Psoas muscle (tissue), 8 donors: ENCODE measurements at places on chromosomes 3 and 15. TPM values are rescaled to one million over a fixed set of nuclear protein-coding genes. Genes with fewer than 3 reads are reported as not detected.

The GMNC gene
- 0.29 TPM for total RNA-seq

The ITPKA gene
- 1.3 TPM for total RNA-seq

The AMIGO3 gene
- not detected for total RNA-seq

The FBXL22 gene
- total RNA-seq, result 6.6 TPM

The SLC25A20 gene
- 53.4 TPM for total RNA-seq

The GPR62 gene
- total RNA-seq, result 0.16 TPM

The SLC9C1 gene
- 0.10 TPM for total RNA-seq

The PSMD6 gene
- total RNA-seq, result 180 TPM

The CIP2A gene
- 1.1 TPM for total RNA-seq

The SAMMSON gene
- not detected for total RNA-seq

The NME9 gene
- total RNA-seq, result 1.5 TPM

The ZNF660 gene
- total RNA-seq, result 0.74 TPM

GRCh38 chr3:73405853-73406252 is 218.9 kb downstream of the PDZRN3 start:
- no peaks in the 10 kb centered on the region for H3K27me3 ChIP-seq
- H3K36me3 ChIP-seq, result no peaks in the 10 kb centered on the region
- no peak overlapping the region for H3K4me3 ChIP-seq
- peaks cover 42% of the 10 kb centered on the region for H3K4me1 ChIP-seq
- DNase-seq, result no peak
- no peak overlapping the region for H3K27ac ChIP-seq

GRCh38 chr3:123723522-123724168 is 138.8 kb upstream of the HACD2 start:
- no peaks in the 10 kb centered on the region for H3K27me3 ChIP-seq
- DNase-seq, result no peak
- H3K27ac ChIP-seq, result no peak overlapping the region
- no peaks in the 10 kb centered on the region for H3K36me3 ChIP-seq

DNA sequence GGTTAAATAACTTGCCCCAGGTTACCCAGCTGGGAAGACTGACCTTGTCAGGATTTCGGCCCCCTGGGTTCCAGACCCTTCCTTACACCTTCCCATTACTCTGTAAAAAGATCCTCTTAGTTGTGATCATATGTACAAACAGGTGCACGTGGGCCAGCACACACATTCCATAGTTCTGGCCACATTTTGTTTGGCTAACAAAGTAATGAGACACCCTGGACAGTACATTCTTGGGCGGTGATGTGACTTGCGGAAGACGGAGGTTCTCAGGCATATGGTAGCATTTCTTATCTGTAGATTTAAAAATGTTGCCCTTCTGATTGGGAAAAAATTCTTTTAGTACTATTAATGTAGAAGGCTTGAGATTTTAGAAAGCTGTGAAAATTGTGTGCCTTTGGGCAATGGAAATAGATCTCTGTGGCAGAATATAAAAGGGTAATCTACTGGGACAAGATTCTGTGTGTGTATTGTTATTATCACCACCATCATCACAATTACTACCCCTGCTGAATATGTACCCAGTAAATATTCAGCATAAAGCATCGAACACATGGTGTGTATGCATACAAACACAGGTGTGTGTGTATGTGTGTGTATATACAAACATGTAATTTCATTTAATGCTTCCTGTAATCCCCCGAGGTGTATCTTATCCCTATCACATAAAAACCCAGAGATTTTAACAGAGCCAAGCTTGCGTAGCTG is 205.4 kb upstream of the UBE2E1 start:
- H3K27ac ChIP-seq, result peak overlapping the region; percentile 43
- H3K27me3 ChIP-seq, result no peaks in the 10 kb centered on the region
- no peaks in the 10 kb centered on the region for H3K36me3 ChIP-seq
- no peak for DNase-seq

GRCh38 chr3:23615068-23615467 is 190.7 kb upstream of the UBE2E1 start:
- no peak overlapping the region for H3K27ac ChIP-seq
- H3K36me3 ChIP-seq, result no peaks in the 10 kb centered on the region
- DNase-seq, result no peak
- no peaks in the 10 kb centered on the region for H3K27me3 ChIP-seq

DNA sequence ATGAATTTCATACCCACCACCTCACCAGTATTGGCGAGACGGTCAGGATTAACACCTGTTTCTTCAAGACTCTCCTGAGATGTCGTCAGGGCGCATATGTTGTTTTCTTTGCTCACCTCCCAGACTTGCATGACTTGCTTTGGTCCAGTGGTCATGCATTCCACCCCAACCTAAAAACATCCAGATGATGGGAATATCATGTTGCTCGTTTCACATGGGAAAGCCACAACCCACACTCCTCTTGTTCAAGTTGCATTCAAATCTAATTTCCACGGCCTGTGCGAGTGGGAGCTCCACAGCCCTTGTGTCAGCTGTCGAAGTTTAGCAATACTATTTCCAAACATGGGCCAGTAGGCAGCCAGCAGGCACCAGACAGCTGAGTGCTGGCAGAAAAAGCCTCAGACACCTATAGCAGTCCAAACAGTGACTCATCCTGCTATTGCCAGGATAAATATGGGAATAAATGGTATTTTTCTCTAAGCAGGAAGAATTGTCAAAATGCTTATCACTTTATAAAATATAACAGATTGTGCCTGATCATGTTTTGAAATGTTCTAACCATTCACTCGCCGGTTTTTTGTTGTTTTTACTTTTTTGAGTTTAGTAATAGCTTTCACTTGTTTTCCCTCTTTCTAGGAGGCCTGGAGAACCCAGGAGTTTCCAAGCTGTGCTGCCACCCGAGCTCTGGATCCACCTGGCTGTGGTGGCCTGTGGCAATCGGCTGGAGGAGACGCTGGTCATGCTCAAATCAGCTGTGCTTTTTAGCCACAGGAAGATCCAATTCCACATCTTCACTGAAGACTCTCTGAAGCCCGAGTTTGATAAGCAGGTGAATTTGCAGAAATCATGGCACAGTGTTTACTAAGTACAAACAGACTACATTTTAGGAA is 20.1 kb downstream of the GXYLT2 start:
- peaks cover 7% of the 10 kb centered on the region for H3K4me1 ChIP-seq
- no peaks in the 10 kb centered on the region for H3K27me3 ChIP-seq
- no peak overlapping the region for H3K4me3 ChIP-seq
- peak; percentile 34 for DNase-seq

DNA sequence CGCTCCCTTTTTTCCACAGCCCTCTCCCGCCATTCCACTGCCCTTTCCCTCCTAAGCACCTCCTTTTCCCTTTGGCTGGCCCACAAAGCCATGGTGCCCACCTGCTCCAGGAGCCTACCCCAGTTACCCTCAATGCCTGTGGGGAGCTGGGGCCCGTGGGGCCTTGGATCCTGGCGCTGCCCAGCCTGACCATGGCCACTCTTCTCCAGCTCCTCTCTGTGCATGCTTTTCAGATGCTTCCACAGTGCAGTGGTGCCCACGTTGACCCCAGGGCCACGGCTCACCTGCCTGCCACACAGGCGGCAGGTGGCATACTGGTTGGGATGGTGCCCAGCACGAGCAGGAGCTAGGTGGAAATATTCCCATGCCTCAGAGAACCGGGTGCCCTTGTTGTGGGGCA is 1.5 kb downstream of the ZBED2 start:
- no peak overlapping the region for H3K4me3 ChIP-seq
- H3K27me3 ChIP-seq, result no peaks in the 10 kb centered on the region
- H3K36me3 ChIP-seq, result no peaks in the 10 kb centered on the region
- no peak overlapping the region for H3K27ac ChIP-seq
- DNase-seq, result no peak

DNA sequence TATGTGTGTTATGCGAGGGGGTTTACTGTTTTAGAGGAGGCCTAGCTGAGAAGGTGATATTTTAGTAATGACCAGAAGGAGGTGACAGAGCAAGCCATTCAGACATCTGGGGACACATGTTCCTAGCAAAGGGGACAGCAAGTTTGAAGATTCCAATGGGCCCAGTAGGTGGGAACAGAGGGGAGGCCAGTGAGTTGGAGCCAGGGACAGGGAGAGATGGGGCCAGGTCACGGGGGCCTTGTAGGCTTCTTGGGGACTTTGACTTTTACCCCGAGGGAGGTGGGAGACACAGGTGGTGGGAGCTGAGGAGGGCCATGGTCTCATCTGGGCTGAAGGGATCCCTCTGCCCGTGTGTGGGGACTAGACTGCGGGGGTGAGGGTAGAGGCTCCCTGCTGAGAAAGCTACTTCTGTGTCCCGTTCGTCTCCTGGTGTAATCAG is 72.5 kb downstream of the MGLL start:
- H3K27me3 ChIP-seq, result no peaks in the 10 kb centered on the region
- no peaks in the 10 kb centered on the region for H3K36me3 ChIP-seq
- no peak for DNase-seq

DNA sequence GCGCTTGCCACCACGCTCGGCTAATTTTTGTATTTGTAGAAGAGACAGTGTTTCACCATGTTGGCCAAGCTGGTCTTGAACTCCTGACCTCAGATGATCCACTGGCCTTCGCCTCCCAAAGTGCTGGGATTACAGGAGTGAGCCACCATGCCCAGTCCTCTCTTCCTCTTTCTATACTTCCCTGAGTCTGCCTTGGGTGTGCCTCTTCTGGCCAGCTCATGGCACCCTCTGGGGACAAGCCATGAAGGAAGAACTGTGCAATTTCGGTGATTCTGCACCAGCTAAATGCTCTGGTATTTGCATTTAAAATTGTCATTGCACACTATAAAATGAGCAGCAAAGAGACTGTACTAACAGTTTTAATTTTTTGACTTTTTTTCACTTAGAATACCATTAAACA is 66.6 kb downstream of the IL20RB start:
- no peaks in the 10 kb centered on the region for H3K27me3 ChIP-seq
- H3K4me1 ChIP-seq, result no peaks in the 10 kb centered on the region
- DNase-seq, result no peak
- H3K36me3 ChIP-seq, result no peaks in the 10 kb centered on the region
- H3K27ac ChIP-seq, result no peak overlapping the region
- H3K4me3 ChIP-seq, result no peak overlapping the region

GRCh38 chr3:42988097-42988496 is 9.0 kb downstream of the GASK1A start:
- no peak overlapping the region for H3K4me3 ChIP-seq
- no peaks in the 10 kb centered on the region for H3K27me3 ChIP-seq
- no peak for DNase-seq
- no peak overlapping the region for H3K27ac ChIP-seq
- H3K4me1 ChIP-seq, result no peaks in the 10 kb centered on the region

- no peaks in the 10 kb centered on the region for H3K4me1 ChIP-seq
- no peaks in the 10 kb centered on the region for H3K27me3 ChIP-seq
- no peaks in the 10 kb centered on the region for H3K36me3 ChIP-seq
- no peak overlapping the region for H3K27ac ChIP-seq
- no peak for DNase-seq
- H3K4me3 ChIP-seq, result no peak overlapping the region
These were observed 17.9 kb upstream of the NMNAT3 start for GRCh38 chr3:139695426-139696313.

- no peaks in the 10 kb centered on the region for H3K36me3 ChIP-seq
- DNase-seq, result peak; percentile 90
- H3K4me3 ChIP-seq, result no peak overlapping the region
- H3K27me3 ChIP-seq, result no peaks in the 10 kb centered on the region
These were observed 95.1 kb downstream of the LRIG1 start for GRCh38 chr3:66405701-66406091.

- H3K4me3 ChIP-seq, result no peak overlapping the region
- no peaks in the 10 kb centered on the region for H3K36me3 ChIP-seq
- no peaks in the 10 kb centered on the region for H3K27me3 ChIP-seq
- H3K4me1 ChIP-seq, result no peaks in the 10 kb centered on the region
These were observed 63.5 kb downstream of the OTOL1 start for GRCh38 chr3:161560008-161560637.

GRCh38 chr15:90165659-90166489 is 35.3 kb upstream of the SEMA4B start:
- no peaks in the 10 kb centered on the region for H3K4me1 ChIP-seq
- DNase-seq, result peak; percentile 68
- no peak overlapping the region for H3K4me3 ChIP-seq
- no peaks in the 10 kb centered on the region for H3K27me3 ChIP-seq
